HuH-7 (cell line): ENCODE measurements at places on chromosomes 3 and 15.

GRCh38 chr3:128813097-128813496 lies 66.3 kb upstream of the ACAD9 start:
- DNase-seq: no peak

DNA sequence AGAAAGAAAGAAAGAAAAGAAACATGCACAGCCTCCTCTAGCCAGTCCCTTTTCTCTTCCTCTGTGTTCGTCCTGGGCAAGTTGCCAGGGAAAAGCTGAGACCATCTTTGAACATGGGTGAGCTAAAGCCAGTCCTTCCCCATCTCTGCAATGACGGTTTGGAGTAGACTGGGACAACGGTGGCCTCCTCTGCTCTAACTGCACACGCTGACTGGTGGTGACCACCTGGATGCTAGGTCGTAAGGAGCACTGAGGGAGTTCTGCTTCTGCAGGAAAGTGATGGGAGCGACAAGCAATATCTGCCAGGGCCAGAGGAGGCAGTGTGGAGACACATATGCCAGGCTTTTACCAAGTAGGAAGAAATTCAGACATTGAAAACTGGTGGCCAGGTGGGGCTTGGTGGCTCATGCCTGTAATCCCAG lies 111.7 kb downstream of the NUP210 start:
- peak; percentile 91 for DNase-seq

DNA sequence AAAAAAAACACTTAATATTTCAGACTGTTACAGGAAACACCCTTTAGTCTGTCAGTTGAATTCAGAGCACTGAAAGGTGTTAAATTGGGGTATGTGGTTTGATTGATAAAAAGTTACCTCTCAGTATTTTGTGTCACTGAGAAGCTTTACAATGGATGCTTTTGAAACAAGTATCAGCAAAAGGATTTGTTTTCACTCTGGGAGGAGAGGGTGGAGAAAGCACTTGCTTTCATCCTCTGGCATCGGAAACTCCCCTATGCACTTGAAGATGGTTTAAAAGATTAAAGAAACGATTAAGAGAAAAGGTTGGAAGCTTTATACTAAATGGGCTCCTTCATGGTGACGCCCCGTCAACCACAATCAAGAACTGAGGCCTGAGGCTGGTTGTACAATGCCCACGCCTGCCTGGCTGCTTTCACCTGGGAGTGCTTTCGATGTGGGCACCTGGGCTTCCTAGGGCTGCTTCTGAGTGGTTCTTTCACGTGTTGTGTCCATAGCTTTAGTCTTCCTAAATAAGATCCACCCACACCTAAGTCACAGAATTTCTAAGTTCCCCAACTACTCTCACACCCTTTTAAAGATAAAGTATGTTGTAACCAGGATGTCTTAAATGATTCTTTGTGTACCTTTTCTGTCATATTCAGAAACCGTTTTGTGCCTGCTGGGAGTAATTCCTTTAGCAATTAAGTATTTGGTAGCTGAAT lies 17.9 kb downstream of the TMEM43 start:
- DNase-seq: no peak

DNA sequence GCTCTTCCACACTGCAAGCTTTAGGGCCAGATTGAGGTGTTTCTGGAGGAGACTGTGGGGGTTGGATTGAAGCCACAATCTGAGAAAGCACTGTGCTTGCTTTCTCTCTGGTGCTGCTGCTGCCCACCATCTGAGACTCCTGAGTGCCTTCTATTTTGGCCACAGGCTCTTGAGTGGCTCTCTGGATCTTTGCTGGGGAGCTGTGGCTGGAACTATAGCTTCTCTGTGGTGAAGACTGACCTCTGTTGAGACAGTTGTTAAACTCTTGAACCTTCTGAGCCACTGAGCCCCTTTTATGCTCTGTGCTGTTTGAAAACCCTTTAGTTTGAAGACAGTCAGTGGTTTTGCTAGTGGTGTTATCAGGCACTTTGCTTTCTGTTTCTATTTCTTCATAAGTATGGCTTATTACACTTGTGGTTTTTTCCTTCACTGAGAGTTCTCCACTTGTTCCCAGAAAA lies 108.7 kb upstream of the TSPAN3 start:
- no peak for DNase-seq

DNA sequence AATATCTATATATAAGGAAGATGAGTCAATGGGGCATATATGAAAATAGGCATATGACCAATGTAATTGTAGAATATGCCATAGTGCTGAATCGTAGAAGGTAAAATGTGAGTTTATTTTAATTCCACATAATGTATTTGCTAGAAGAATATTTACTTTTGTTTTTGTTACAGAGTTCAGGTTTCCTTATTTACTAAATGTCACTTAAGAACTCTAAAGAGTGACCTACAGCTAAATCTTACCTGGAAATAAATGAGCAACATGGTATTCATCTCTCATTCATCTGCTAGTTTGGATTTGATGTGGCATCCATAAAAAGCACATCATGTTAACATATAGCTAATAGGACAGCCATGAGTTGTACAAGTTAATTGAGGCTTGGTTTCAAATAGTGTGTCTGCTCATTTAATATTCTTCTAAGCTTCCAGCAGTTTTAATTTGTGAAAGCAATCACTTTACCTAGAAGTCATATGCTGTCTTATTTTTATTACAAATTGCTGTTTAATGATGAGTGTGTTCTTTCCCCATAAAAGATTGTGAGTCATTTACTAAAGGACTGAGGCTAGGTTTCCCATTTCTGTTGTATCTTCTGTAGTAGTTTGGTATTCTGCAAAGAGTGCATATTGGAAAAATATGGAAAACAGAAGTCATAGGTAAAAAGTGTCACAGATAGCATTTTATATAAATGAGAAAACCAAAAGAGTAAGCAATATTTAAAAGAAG lies 222.1 kb upstream of the POU1F1 start:
- no peak for DNase-seq

- no peak for DNase-seq
These were observed 2.3 kb downstream of the PLEKHO2 start for GRCh38 chr15:64843991-64844390.

- no peak for DNase-seq
These were observed 154.6 kb upstream of the COL8A1 start for GRCh38 chr3:99483841-99484240.

DNA sequence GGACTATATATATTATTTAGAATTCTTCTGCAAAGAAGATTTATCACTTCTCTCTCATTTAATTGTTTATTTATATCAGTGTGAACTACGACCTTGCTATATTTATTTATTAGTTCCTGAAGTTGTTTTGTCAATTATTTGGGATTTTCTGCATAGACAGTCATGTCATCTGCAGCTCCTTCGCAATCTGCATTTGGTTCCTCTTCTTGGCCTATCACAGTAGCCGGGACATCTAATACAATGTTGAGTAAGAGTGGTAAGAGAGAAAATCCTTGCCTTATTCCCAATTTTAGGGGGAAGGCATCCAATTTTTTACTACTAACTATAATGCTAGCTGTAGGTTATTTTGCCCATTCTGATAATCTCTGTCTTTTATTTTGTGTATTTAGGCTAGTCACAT lies 39.4 kb downstream of the FOXL2 start:
- DNase-seq: no peak

GRCh38 chr15:36831904-36832287 lies 252.5 kb downstream of the CDIN1 start:
- no peak for DNase-seq

DNA sequence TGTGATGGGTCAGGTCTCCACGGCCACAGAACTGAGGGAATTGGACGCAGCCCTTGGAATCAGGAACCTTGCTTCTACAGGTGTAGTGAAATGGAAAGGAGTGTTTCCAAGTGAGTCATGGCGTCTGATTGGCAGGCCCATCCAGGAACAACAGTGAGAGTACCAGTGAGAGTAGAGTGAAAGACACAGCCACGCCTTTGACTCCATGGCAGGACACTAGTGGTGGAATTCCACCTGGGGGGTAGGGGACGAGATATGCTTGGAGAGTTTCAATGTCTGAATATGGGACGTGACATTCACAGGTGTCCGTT lies 3.0 kb upstream of the SLC28A1 start:
- DNase-seq: no peak

DNA sequence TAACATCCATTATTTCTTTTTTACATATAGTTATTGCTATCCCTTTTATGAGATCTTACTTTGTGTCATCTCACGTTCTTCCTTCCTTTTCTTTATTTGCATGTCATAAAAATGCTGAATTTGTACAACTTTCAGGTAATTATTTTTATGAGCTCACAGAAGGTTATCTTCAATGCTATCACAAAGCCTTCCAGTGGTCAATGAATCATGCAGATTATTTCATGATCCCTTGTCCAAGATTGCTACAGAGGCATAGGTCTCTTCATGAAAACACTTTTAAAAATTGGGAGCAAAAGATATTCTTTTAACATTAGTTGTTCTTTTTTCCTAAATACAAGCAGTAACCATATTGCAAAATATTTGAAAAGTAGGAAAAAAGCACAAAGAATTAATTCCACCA lies 880.1 kb upstream of the NR2F2 start:
- no peak for DNase-seq

- DNase-seq: no peak
These were observed 908 bp upstream of the RAB43 start for GRCh38 chr3:129122412-129123011.

GRCh38 chr15:44883199-44883877 lies 73.1 kb upstream of the TERB2 start:
- no peak for DNase-seq

GRCh38 chr15:84992157-84992944 lies 10.7 kb downstream of the PDE8A start:
- DNase-seq: no peak

- DNase-seq: no peak
These were observed 135.0 kb upstream of the FAM3D start for GRCh38 chr3:58801541-58801940.

DNA sequence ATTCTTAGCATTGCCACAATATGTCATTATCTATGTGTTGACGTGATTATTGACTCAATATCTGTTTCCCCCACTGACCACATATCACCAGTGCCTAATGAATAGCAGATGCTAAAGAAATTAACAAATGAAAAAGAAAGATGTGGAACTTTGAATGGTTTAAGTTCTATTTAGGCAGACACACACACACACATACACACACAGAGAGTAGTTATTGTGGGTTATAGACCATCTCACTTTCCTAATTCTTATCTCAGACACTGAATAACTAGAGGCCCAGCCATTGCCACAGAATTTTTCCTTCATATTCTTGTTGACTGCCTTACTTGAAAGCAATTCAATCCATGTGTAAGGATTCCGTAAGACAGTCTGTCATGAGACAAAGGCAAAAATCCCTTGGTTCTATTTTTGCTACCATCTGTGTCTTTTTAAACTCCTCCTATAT lies 61.9 kb upstream of the PHLDB2 start:
- no peak for DNase-seq

DNA sequence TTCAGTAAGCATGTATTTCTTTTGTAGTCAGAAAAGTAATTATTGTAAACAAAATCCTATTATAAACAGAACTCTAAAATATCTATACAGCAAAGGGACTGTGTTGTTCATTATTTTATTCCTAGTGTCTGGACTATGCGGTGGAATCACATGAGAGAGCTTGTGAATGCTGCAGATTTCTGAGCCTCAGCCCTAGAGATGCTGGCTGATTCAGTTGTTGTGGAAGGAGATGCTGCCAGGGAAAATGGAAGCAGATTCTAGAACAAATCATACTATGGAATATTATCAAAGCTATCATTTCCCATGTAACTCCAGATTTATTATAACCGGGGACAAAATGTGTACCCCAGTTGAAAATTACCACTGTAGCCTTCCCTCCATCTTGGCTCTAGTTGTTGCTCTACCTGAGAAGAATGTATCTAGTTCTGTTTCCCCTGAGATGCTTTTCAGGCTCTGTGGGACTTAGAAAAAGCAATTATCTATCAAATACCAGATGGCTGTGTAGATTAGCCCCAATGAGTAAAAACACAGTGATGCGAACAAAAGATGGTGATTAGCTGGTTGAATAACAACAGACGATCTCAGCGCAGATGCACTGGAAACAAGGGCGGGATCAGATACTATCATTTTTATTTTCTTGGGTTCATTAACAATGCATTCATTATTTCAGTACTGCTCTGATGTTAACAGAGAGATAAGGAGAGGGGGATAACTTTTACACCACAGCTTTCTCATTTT lies 131.3 kb downstream of the TMEM108 start:
- DNase-seq: no peak

DNA sequence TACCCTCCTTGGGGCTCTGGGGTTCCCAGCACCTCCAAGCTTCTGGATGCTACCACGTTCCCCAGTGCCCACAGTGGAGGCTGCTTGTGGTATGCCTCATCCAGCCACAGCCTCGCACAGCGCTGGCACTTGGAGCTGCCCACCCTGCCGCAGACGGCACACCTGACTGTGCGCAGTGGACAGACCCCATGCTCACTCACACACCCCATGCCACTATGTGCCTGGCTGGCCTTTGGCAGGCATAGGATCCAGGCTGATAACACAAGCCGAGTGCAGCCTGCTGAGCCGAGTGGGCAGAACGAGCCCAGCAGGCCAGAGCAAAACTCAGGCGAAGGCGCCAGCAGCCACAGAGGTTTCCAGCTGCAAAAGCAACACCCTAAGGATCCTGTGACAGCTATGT lies 311.5 kb downstream of the ULK4 start:
- DNase-seq: no peak

- peak; percentile 71 for DNase-seq
These were observed 582 bp downstream of the CGNL1 start for GRCh38 chr15:57376696-57377477.

DNA sequence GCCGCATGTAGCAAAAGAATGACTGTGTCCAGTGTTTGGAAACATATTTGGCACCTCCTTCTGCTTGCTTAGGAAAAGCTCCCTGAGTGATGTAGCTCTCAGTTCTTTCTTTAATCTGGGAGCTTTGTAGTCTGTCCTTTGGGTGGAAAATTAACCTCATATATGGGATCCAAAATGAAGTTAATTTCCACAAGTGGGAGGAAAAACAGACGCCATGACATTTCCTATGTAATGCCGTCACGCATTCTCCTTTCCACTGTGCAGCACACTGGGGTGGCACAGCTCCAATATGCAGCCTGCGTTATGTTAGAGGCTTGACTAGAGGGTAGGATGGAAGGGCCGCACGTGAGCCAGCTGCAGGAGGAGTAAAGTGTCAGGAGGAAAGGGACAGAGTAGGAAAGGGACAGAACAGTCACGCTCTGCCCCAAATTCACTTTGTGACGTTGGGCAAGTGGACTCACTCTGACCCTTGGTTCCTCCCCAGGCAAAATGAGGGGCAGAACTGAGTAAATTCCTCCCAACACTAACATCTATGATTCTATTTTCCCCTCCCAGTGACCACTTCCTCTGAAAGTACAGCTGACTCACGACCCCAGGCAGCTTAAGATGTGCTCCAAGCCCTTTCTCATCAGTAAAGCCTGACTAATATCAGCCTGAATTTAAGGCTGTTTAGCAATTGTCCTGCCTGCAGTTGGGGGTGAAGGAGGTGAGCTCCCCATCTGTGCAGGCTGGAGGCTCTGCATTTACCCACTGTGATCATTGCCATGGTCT lies 176.5 kb upstream of the PFN2 start:
- DNase-seq: no peak

DNA sequence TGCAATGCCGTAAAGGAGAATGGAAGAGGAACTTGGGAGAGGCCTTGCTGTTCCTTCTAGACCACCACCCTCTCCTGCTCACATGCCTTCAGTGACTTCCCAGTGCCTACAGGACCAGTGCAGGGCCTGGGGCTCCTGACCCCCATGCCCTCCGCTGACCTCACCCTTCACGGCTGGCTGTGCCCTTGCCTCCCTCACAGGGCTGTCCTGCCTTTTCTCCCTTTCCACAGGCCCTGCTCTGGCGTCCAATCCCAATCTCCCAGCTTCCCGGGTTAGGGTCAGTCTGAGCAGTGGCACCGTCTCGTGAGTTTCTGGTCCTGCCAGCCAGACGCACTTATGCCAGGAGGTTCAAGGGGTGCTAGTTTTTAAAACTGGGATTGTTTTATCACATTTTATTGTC lies 110.4 kb downstream of the WNT7A start:
- no peak for DNase-seq

- DNase-seq: no peak
These were observed 97.6 kb downstream of the TPRG1 start for GRCh38 chr3:189269365-189269764.
